ENCODE measurements at places on chromosomes 5 and 9.

DNA sequence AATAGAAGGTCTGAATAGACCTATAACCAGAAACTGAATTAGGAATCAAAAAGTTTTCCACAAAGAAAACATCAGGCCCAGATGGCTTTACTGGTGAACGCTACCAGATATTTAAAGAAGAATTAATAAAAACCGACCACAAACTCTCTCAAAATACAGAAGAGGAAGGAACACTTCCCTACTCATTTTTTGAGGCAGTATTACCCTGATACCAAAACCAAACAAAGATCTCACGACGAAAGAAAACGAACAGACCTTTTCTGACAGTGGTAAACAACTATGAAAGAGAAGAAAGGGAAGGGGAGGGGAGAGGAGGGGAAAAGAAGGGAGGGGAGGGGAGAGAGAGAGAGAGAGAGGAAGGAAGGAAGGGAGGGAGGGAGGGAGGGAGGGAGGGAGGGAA lies 13.5 kb downstream of the B4GALT1 start:
- no peak for DNase-seq

DNA sequence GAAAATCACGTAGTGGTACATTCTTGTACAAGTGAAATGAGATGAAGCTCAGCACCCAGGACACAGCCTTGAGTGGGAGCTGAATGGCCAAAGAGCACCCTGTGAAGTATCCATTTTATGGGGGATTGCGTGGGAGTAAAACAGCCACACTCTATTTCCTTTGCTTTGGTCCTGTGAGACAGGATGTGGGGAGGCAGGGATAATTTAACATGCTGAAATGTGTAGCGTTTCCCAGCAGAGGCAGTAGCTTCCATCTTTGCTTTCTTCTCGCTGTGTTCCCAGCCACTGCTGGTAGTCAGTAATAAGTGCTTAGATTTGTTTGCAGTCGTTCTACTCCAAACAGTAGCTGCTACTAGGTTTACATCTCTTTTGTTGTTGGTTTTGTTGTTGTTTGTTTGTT lies 4.4 kb downstream of the IL31RA start:
- no peak for DNase-seq

- no peak for DNase-seq
These were observed 45.5 kb downstream of the SPIN1 start for GRCh38 chr9:88433583-88434255.

GRCh38 chr9:133591116-133591910 lies 17.9 kb downstream of the FAM163B start:
- no peak for DNase-seq
